ENCODE measurements at places on chromosomes 4 and X.

DNA sequence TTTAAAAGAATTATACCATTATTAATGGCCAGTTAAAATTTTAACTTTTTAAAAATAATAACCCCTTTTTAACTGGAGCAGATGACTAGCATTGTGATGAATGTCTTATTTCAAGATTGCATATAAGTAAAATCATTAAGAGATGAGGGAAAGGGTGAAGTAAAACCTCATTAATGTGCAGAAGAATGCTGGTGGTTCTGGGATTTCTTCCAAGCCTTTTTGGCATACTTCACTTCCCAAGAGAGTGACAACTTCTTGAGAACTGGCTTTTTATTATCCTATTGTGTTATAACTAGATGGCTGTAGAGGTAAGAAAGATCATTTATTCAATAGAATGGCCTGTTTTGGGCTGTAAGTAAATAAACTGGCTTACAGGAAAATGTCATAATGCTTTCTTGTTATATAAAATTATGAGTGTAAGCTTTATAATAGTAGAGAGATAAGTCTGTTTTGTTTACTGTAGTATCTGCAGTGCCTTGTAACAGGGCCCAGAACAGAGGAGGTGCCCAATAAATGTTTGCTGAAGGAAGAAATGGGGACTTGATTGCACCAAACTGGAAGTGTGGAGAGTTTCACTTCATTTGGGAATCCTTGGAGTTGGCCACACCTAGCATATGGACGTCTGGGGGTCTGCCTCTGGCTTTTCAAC is 242.9 kb upstream of the PITX2 start:
- DNase-seq, result no peak

DNA sequence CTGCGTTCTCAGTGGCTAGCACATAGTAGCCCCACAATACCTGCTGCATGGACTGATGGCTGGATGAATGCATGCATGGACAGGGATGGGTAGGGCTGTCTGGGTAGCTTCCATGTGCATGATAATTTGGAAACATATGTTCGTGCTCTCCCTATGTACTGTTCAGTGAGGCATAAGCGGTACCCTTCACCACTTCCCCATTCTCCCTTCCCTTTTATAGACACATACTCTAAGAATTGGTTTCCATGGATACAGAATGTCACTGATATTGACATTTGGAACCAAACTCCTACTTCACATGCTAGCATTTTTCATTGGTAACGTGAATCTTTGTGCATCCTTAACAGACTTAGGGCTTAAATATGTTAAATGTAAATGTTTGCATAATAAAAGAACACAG is 20.4 kb downstream of the USP46 start:
- no peak for DNase-seq

DNA sequence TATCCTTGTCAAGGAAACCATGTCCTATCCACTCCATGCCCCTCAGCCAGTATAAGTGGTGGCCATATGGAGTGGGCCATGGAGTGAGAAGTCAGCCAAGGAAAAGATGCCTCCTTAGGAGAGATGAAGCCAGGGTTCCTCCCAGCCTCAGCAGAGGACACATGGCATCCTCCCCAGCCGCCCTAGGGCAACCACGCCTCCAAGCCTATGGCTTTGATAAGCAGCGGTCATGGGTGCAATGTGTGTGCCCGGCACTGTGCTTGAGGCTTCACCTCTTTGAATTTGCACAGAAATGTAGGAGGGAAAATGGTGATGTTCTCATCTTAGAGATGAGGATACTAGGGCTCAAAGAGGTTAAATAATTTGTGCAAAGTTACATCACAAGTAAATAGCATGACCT is 34.6 kb upstream of the TBC1D14 start:
- no peak for DNase-seq

GRCh38 chr4:3299976-3300671 is 7.3 kb downstream of the RGS12 start:
- no peak for DNase-seq

DNA sequence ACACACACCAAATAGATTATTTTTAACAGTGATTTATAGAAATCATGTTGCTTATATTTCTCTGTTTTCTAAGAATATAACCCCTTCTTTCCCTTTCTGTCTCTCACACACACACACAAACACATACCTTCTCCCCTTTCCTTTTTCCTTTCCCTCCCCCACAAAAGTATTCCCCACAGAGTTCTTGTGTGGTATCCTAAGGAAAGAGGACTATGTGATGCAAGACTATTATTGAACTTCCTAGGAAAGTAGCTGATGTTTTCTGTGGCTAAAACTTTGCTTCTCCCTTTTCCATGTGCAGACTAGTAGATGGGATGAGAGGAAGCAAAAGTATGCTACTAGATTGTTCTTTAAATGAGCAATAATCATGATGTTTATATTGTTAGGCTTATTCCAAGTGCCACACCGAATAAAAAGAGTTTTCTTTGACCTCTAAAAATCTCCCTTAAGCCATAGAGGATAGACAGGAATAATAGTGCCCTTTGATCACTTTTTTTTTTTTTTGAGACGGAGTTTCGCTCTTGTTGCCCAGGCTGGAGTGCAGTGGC is 38.7 kb downstream of the CPEB2 start:
- DNase-seq, result no peak

GRCh38 chr4:30727409-30727808 is 7.2 kb downstream of the PCDH7 start:
- no peak for DNase-seq

DNA sequence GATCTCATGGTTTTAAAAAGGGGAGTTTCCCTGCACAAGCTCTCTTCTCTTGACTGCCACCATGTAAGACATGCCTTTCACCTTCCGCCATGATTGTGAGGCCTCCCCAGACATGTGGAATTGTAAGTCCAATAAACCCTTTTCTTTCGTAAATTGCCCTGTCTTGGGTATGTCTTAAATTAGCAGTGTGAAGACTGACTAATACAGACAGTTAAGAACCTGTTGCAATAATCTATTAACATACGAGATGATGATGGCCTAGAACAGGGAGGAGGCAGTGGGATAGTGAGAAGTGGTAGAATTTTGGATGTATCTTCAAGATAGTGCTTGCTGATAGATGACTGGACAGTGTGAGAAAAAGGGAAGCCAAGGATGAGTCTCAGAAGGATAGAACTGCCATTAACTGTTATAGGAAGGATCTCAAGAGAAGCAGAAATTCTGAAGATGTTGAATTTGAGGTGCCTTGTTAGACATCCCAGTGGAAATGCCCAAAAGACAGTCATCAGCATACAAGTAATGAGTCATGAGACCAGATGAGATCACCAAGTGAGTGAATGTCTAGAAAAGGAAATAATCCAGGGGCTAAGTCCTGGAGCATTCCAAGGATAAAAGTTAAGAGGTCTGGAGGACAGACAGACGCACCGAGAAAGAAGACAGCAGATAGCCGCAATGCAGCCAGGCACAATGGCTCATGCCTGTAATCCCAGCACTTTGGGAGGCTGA is 38.8 kb upstream of the UGDH start:
- DNase-seq, result no peak

DNA sequence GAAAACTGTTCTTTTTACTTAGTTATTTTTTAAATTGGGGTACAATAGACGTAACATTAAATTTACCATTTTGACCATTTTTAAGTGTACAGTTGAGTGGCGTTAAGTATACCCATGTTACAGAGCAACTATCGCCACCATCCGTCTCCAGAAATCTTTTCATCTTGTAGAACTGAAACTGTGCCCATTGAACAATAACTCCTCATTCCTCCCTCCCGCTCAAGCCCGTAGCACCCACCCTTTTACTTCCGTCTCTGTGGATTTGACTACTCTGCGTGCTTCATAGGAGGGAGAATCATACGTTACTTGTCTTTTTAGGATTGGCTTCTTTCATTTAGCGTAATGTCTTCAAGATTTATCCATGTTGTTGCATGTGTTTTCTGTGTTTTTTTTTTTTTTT is 55.3 kb downstream of the TMEM131L start:
- no peak for DNase-seq

DNA sequence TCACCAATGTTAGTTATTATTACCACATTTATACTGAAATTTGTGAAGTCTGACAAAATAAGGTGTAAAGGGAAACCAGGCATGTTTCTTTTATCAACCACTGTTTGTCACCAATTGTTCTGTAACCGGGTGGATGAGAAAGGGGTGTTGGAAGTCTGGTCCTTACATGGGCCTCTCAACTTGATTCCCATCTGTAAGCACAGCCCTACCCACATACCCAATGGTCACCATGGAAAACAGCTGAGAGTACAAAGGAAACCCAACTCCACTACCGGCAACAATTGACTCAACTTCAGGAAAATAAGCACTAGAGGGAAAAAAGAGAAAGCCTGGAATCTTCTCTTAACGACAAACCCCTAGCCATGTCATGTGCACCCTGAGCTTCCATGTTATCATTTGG is 70.8 kb upstream of the PTCHD1 start:
- no peak for DNase-seq

GRCh38 chr4:94463771-94464170 is 12.0 kb downstream of the PDLIM5 start:
- DNase-seq, result no peak

GRCh38 chr4:5753766-5754528 is 42.9 kb downstream of the EVC start:
- no peak for DNase-seq

DNA sequence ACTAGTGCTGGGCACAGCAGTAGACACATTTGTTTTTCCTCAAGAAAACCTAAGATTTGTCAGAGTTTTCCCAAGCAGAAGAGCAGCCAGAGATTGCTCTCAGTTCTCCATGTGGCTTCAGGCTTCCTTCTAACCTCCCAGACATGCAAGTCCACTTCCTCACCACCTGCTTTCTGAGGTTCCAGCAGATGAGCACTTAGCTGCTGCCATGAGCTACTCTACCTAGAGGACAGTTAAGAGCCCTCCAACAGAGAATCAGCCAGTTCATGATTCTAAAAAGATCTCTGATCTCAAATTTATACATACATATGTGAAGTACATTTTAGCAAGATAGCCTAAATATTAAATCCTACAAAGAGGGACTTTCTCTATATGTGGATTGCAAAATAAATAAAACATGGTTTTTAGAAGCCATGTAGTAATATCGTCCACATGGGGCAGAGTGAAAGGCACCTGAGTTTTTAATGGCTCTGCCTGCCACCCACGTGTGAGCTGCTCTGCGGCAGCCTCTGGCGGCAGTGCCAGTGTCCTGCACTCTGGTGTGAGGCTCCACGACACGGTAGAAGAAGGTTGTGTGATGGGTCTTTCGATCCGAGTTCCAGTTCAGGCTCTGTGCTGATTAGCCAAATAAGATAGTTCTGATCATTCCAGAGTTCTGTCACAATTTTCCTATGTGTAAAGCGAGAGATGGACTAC is 10.3 kb downstream of the CYP4V2 start:
- DNase-seq, result peak; percentile 60

- DNase-seq, result no peak
These were observed 119.3 kb upstream of the AP1S2 start for GRCh38 chrX:15973946-15974345.

- no peak for DNase-seq
These were observed 354.9 kb downstream of the CAMK2D start for GRCh38 chr4:113406723-113407016.

GRCh38 chrX:24842486-24842885 is 148.8 kb downstream of the POLA1 start:
- DNase-seq, result no peak

DNA sequence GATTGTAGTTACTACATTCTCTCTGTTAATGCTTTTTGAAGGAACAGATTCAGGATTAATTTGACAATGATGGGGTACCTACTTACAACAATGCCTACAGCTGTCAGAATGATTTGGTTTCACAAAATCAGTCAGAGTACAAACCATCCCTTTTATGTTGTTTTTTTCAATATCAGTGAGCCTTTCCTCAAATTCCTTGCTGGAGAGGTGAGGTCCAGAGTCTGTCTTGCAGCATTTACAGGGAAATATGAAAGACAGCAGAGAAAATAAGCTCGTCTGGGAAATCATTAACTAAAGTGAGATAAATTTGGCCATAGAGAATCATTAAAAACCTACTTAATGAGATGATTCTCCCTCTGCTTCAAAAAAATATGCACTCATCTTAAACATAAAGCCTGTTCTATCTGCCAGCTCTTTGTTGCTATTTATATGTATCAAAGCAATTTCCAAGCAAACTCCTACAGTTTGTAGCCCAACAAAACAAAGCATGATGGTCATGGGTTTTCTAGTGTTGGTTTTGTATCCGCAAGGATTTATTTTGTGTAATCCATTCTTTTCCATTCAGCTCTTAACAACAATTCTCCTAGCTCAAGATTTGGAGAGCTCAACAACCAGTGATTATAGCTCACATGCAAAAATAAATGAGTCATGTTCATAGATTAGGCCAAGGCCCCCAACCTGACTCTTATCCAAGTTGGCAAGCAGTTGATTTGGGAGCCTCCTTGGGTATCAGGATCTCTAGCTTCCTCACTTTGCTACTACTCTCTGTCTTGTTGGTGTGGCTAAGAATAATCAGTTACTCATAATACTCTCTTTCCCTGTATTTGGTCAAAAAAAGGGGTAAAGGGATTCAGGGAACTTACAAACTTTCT is 222.6 kb downstream of the ENOX2 start:
- no peak for DNase-seq

DNA sequence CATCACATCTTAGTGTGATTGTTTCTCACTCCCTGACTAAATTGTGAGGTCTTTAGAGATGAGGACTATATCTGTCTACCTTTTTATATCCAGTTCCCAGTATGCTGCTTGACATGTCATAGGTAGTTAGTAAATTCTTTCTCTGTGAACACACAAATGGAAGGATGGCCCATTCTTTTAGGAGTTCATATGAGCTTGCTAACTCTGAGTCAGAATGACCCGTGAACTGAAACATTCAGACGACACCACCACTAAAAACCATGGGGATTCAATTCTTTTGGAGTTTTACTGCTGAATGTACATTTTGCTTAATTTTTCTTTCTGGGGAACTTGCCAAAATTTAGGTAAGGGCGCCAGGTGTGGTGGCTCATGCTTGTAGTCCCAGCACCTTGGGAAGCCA is 13.9 kb downstream of the OFD1 start:
- DNase-seq, result no peak

GRCh38 chr4:95215991-95216605 is 332.7 kb downstream of the UNC5C start:
- no peak for DNase-seq

DNA sequence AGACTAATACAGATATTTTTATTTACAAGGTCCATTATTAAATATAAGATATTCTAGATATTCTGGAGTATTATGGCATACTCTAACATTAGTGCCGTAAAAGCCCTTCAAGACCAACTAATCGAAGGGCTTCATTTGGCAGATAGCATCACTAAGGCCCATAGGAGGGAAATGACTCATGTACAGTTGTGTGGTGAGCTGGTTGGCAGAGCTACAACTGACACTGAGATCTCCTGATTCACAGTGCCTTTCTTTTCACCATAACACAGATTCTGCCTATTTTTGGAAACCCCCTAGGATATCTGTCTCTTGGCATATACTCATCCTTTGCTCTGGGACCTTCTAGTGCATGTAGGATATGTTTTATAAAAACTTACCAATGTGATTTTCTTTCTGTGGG is 201.7 kb upstream of the AFF2 start:
- peak; percentile 3 for DNase-seq

- DNase-seq, result no peak
These were observed 582.1 kb upstream of the TENM3 start for GRCh38 chr4:181661090-181661489.

DNA sequence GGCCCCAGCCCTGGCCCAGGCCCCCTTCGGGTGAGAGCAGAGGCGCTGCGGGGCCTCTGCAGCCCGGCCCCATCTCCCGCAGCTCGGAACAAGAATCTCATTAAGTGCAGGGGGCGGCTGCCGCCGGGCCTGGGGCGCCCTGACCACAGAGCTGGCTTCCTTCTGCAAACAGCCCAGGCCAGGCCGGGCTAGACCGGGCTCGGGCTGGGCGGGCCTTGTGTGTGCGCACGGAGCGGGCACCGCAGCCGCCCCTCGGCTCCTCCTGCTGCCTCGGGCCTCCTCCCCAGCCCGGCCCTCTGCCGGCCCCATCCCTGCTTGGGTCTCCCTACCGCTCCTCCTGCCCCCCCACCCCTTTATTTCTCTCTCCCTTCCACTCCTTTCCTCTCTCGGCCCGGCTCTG is 83.3 kb downstream of the EFNB1 start:
- DNase-seq, result no peak
